ENCODE measurements at places on chromosomes 5 and 9.

GRCh38 chr5:132215329-132215728 lies 12.3 kb downstream of the P4HA2 start:
- no peak for DNase-seq

DNA sequence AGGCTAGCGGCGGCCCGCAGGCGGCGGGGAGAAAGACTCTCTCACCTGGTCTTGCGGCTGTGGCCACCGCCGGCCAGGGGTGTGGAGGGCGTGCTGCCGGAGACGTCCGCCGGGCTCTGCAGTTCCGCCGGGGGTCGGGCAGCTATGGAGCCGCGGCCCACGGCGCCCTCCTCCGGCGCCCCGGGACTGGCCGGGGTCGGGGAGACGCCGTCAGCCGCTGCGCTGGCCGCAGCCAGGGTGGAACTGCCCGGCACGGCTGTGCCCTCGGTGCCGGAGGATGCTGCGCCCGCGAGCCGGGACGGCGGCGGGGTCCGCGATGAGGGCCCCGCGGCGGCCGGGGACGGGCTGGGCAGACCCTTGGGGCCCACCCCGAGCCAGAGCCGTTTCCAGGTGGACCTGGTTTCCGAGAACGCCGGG lies 253 bp downstream of the SLC12A2 start:
- DNase-seq = no peak

GRCh38 chr5:158821331-158821730 lies 278.4 kb downstream of the EBF1 start:
- no peak for DNase-seq

GRCh38 chr9:133888048-133888808 lies 103.9 kb downstream of the VAV2 start:
- no peak for DNase-seq

DNA sequence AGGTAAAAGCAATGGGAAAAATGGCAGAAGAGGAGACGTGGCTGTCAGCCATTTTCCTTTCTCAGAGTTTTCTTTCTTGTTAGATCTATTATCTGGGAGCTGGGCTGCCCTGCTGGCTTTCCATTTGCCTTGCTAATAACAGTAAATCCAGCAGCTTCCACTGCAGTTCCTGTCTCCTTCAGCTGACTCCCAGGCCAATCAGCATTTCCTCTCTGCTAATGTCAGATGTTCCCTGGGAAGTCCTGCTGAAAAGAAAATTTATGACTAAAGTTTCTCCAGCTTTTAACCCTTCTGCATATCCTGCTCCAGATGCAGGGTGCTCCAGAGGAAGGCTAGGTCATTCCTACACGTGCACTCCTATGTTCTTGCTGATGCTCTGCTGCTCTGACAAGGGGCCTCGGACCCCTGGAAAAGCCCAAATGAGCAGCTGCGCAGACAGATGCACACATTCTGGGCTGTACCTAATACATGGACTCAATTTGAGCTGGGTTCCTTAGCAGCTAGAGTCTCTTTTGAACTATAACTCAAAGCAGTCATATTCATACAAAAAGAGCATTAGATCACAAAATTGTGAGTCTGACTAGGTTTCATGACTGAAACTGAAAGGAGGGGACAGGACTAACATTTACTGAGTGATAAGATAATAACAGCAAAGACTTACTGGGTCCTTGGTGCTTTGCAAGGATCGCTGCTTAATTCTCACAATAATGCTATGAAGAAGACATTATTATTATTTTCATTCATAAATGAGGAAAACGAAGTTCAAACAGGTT lies 182.2 kb downstream of the MAPKAP1 start:
- no peak for DNase-seq

GRCh38 chr9:97921959-97922724 lies at the start of gene TRMO:
Gene TRMO, minus strand, starts transcription at chr9:97922500. Its CDS starts 7 bp downstream, at chr9:97922493.
- peak; percentile 96 for DNase-seq

DNA sequence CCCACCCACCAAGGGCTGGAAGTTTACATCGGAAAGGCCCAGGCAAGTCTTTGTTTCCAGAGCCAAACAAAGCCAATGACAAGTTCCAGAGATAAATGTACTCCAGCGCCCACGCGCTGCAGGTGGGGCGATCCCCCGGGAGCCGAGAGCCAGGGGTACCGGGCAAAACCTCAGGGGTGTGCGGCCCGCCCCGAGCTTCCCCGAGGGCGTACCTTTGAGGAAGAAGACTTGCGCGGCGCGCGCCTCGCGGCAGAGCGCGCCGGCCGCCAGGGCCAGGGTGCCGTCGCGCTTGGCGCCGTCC lies 671 bp downstream of the DUSP1 start:
- no peak for DNase-seq

DNA sequence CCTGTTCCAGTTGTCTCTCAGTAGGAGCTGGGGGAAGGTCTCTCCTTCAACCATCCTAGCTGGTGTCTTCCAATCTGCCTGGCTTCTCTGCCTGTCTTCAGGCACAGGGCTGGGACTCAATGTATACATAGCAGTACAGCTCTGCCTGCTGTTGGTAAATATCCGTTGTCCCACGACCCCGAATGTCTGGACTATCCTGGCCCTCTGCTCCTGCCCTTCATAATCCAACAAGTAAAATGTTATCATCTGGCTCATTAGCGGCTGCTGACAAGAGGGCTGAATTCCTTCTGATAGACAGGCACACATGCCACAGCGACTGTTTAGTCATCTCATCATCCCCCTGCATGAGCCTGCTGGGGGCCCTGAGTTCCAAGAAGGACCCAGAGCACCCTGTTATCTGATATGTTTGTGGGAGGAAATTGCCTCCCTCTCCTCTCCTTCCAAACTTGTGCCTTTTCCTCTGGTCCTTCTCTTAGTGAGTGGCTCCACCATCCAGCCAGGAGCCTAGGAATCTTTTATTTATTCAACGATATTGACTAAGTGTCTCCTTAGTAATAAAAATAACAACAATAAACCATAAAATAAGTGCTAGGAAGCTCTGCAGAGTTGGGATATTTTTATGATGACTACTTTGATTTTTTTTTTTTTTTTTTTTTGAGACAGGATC lies 29.5 kb upstream of the TGFBR1 start:
- no peak for DNase-seq

GRCh38 chr5:919356-920000 lies 26.8 kb downstream of the TRIP13 start:
- no peak for DNase-seq

- DNase-seq = no peak
These were observed 43.1 kb downstream of the ELL2 start for GRCh38 chr5:95918421-95919006.

- DNase-seq = no peak
These were observed 341.1 kb downstream of the MAT2B start for GRCh38 chr5:163846512-163846911.

DNA sequence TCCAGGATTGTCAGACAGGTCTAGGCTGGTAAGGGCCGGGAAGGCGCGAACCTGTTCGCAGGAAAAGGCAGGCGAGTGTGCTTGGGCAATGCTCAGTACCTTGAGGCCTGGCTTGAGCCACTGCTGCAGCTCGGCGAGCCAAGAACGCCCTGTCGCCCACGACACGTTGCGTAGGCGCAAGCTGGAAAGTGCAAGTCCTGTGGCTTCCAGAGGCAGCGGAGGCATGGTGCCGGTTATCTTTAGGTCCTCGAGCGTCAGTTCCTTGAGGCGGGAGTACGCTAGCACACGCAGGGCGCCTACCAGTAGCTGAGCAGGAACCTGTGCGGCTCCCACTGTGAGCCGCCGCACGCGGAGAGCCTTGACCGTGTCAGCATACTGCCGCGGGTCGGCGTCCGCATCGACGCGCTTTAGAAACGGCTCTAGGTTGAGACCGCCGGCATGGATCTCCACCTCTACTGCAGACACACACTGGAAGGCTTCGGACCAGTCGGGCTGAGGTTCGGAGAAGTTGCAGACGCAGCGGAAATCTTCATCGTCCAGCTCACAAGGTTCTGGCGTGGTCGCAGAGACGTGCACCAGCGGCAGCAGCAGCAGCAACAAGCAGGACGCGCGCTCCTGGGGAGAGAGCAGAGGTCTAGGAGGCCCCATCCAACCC lies 482 bp downstream of the CD14 start:
- DNase-seq = peak; percentile 63

DNA sequence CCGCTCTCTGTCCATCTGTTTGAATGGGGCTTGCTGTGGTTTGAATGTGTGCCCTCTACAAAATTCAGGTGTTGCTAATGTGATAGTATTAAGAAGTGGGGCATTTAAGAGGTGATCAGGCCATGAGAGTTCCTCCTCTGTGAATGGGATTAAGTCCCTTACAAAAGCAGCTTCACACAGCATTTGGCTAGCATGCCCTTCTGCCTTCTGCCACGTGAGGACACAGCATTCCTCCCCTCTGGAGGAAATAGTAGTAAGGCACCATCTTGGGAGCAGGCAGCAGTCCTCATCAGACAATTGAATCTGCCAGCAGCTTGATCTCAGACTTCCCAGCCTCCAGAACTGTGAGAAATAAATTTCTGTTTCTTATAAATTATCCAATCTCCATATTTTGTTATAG lies 540.2 kb downstream of the CSNK1G3 start:
- no peak for DNase-seq

GRCh38 chr5:82044010-82044409 lies 72.2 kb downstream of the ATG10 start:
- no peak for DNase-seq

DNA sequence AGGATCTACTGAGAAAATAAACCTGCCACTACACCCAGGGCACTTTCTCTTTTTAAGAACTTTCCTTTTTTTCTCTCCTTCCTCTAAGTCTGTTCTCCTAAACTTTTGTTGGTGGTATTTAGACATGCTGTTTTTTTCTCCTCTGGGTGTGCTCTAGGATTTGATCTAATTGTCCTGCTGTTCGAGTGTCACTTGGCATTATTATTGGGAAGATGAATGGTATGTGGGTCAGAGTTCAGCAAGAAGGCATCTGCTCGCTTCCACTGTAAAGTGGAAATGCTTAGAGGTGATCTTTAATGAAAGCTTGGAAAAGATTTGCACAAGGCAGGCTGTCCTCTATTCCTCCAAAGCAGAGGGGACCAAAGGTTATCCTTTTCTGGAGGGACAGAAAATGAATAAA lies 1.3 kb upstream of the PLPPR1 start:
- no peak for DNase-seq

- DNase-seq = peak; percentile 24
These were observed 75.7 kb downstream of the PIP5K1B start for GRCh38 chr9:68780720-68781119.

DNA sequence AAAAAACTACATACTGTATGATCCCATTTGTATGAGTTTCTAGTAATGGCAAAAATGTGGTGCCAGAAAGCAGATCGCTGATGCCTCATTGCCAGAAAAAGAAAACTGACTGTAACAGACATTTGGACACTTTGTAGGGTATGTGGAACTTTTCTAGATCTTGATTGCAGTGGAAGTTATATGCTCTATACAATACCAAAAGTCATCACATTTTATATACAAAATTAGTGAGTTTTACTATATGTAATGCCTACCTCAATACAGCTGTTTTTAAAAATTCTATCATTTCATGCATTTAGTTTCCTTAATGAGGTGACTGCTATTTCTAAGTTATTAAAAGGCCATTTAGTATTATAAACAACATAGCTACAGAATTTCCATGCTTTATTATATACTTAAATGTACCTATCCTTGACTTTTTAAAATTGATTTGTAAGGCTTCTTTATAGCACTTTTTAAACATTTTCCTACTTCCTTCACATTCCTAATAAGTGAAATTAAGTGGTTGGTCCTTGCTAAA lies 199.9 kb downstream of the CWC27 start:
- DNase-seq = no peak

- DNase-seq = no peak
These were observed 18.8 kb upstream of the TNFAIP8 start for GRCh38 chr5:119336845-119337580.

GRCh38 chr5:543755-544674 lies 19.8 kb upstream of the SLC9A3 start:
- peak; percentile 55 for DNase-seq

- DNase-seq = no peak
These were observed 145.2 kb downstream of the RORB start for GRCh38 chr9:74642376-74642775.

DNA sequence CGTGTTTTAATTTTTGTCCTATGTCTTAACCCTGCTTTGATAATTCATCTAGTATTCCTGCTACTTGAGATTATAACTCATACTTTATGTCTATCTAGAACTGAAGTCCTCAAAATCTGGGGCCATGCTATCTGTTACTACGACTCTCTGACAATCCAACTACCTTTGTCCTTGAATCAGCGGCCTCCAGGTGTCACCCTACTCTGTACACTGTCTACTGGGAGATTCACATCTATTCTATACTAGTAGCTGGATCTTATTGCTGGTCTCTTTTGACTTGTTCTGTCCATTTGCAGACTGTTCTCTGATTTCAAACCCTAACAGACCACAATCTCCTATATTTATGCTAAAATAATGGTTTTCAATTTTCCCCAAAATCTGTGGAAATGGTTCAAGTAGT lies 225.5 kb upstream of the ELAVL2 start:
- no peak for DNase-seq

DNA sequence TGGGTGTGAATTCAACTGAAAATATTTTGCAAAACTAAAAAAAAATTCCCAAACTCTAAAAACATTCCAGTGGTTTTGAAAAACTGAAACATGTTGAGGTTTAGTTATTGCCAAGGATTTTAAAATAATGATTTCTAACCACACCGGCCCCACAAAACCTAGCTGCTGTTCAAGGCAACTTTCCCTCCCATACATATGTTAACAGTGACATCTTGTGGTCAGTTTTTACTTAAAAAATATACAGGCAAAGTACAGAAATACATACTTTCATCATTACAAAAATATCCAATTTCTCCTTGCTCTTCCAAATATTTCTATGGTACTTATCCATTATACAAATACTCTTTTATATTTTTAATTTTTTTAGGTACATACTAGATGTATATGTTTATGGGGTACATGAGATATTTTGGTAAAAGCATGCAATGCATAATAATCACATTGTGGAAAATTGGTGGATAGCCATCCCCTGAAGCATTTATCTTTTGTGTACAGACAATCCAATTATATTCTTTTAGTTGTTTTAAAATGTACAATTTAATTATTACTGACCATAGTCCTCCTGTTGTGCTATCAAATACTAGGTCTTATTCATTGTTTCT lies 34.4 kb upstream of the MRPS30 start:
- no peak for DNase-seq

GRCh38 chr5:115542651-115543364 lies 1.8 kb downstream of the FEM1C start:
- no peak for DNase-seq

GRCh38 chr9:114238472-114238871 lies 83.1 kb downstream of the COL27A1 start:
- no peak for DNase-seq

- peak; percentile 7 for DNase-seq
These were observed 2.2 kb downstream of the DUSP1 start for GRCh38 chr5:172768573-172769341.

Measured in T-helper 2 cell treated with Interferon-gamma antibody and Interleukin-4, amounts not matched to agents 5 μg/mL and 100 μg/mL, for 36 hours (primary cell).